Activated CD4-positive, alpha-beta T cell treated with anti-CD3 and anti-CD28 coated beads, Interleukin-2, amount 10 ng/mL, durations not matched to agents 24 days and 14 days (primary cell): ENCODE measurements at places on chromosomes 16 and 17. TPM values are rescaled to one million over a fixed set of nuclear protein-coding genes. Genes with fewer than 3 reads are reported as not detected.

The CORO1A gene
- total RNA-seq: 748 and 758 TPM in 2 replicates

The KRT24 gene
- total RNA-seq: not detected in 2 replicates

The OR2C1 gene
- not detected in 2 replicates for total RNA-seq

The CDYL2 gene
- total RNA-seq: 63.3 and 66.9 TPM in 2 replicates

The MFSD6L gene
- total RNA-seq: 0.14 and 0.17 TPM in 2 replicates

The MT1G gene
- total RNA-seq: 24.5 and 32.2 TPM in 2 replicates

The FAM20A gene
- not detected in 2 replicates for total RNA-seq

The CCL23 gene
- not detected in 2 replicates for total RNA-seq

The AFMID gene
- 31.0 and 33.4 TPM in 2 replicates for total RNA-seq

The PMFBP1 gene
- total RNA-seq: 0.21 TPM in 1 of 2 replicates, not detected in the other

The LUC7L gene
- total RNA-seq: 82.3 and 87.9 TPM in 2 replicates

The TM4SF5 gene
- total RNA-seq: not detected in 2 replicates

The USP43 gene
- 0.05 TPM in 1 of 2 replicates, not detected in the other for total RNA-seq

The SDK2 gene
- total RNA-seq: 0.42 and 0.52 TPM in 2 replicates

The NPIPA2 gene
- 3.1 and 6.5 TPM in 2 replicates for total RNA-seq

The SPNS2 gene
- 0.17 and 0.28 TPM in 2 replicates for total RNA-seq

The C1QTNF8 gene
- total RNA-seq: not detected in 2 replicates

The WFDC1 gene
- total RNA-seq: not detected in 2 replicates

The NGFR gene
- 0.33 TPM in 1 of 2 replicates, not detected in the other for total RNA-seq

The SERPINF2 gene
- 0.12 and 0.16 TPM in 2 replicates for total RNA-seq

The SMIM36 gene
- not detected in 2 replicates for total RNA-seq

The TERB1 gene
- 0.37 TPM in 1 of 2 replicates, not detected in the other for total RNA-seq

The PIGS gene
- 65.8 and 70.9 TPM in 2 replicates for total RNA-seq

The HBA1 gene
- total RNA-seq: not detected in 2 replicates

The TNFRSF13B gene
- not detected in 2 replicates for total RNA-seq
